ENCODE measurements at places on chromosomes 16 and 17.

GRCh38 chr17:27797390-27798091 lies 2.8 kb downstream of the NOS2 start:
- no peak for DNase-seq

DNA sequence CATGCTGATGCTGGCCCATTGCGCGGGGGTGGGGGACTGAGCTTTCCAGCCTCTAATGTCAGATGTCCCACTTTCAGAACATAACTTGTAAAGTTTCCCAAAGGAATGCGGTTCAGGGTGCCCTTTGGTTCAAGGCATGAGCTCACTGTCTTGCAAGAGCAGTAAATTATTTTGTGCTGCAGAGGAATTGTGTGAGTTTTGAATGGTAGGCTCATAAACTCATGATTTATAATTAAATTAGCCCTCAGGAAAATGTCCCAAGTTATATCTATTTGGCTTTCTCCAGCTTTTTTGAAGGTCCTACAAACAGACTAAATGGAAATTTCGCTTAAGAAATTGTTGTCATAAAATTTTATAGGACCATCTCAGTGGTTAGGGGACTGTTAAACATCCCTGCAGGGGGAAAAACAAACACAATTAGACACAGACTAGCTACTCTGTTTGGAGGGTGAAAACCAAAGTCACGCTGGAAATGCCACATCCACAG lies 321.8 kb downstream of the HS3ST3B1 start:
- DNase-seq, result no peak

DNA sequence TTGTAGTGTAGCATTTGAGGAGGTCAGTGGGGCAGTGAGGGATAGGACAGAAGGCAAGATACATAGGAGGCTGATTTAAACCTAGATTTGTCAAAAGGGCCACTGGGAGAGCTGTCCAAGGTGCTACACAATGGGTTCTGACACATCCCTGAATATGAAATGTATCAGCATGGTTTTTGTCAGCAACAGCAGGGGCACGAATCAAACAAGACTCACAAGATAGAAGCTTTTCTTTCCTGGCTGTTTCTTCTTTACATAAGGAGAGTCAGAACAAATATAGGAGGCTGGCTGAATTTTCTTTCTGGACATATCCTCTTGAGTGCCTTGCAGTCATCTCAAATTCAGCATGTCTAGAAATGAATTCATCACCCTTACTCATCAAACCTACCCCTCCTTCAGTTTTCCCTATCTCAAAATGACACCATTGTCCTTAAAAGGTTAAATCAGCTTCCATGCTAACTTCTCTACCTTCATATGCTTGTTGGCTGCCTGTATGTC lies 130.5 kb downstream of the NPIPB5 start:
- no peak for DNase-seq

GRCh38 chr16:11263737-11264136 lies 5.4 kb downstream of the TNP2 start:
- DNase-seq, result no peak

Data from activated CD8-positive, alpha-beta memory T cell treated with anti-CD3 and anti-CD28 coated beads, Interleukin-2, amount 50 U/mL, for 4 hours (primary cell).